ENCODE measurements at places on chromosomes 2 and 18. TPM values are rescaled to one million over a fixed set of nuclear protein-coding genes. Genes with fewer than 3 reads are reported as not detected.

The DSG4 gene
- total RNA-seq = not detected

The LIMS4 gene
- 0.74 TPM for total RNA-seq

The BOLL gene
- total RNA-seq = not detected

The TUBA4A gene
- total RNA-seq = 314 TPM

The SIX3 gene
- total RNA-seq = 0.39 TPM

The DSEL gene
- total RNA-seq = 0.39 TPM

The L3MBTL4 gene
- total RNA-seq = not detected

The ASXL3 gene
- not detected for total RNA-seq

The PRSS56 gene
- 0.11 TPM for total RNA-seq

The LTBP1 gene
- 16.6 TPM for total RNA-seq

The UGT1A8 gene
- 0.07 TPM for total RNA-seq
